ENCODE measurements at places on chromosomes 4 and X. TPM values are rescaled to one million over a fixed set of nuclear protein-coding genes. Genes with fewer than 3 reads are reported as not detected.

- DNase-seq = no peak
Observed at GRCh38 chr4:184889666-184890335, 64.0 kb upstream of the ACSL1 start.

- no peak for DNase-seq
Observed at GRCh38 chr4:6742507-6742906, 26.5 kb downstream of the BLOC1S4 start.

DNA sequence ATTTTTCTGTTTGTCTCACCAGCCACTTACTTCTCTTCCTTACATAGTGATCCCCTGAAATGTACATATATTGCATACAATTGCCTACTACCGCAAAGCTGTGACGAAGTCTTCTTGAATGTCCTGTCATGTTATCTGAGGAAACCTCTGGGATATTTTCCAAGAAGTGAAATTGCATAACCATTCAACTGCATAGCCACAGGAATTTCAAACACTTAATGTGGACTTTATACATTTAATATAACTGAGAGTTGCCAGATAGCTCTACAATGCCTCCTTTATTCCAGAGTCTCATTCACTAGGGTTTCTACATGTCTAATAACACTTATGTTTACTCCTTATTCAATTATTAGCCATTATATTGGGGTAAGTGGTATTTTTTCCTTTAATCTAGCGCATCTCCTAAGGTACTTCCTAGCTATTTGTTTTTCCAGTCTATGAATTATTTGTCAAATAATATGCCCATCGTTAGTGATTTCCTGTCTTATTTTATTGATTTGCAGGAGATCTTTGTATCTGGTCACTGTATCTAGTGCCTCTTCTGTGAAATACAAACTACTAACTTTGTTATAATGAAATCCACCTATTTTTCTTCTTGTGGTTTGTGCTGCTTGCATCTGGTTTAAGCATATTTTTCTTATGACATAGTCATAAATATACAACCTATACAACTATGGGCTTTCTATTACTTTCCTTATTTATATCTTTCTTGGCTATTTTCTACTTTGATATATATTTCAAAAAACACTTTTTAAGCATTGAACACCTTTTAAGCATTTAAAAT lies 69.2 kb upstream of the GRID2 start:
- DNase-seq = no peak

- no peak for DNase-seq
Observed at GRCh38 chrX:100328351-100328750, 81.7 kb downstream of the PCDH19 start.

DNA sequence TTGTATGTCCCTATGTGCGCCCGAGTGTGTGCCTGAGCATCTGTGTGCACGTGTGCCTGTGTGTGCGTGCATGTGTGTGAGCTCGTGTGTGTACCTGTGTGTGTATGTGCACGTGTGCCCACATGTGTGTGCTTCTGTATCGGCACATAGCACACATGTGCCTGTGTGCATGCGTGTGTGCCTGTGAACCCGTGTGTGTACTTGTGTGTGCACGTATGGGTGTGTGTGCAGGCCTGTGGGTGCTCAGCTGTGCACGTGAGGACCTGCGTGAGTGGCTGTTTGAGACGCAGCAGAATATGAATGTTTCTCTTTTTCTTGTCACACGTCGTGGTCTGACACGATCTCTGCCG lies 4.3 kb downstream of the AKAP17A start:
- no peak for DNase-seq

- no peak for DNase-seq
Observed at GRCh38 chr4:115944146-115944905, 830.9 kb upstream of the NDST4 start.

DNA sequence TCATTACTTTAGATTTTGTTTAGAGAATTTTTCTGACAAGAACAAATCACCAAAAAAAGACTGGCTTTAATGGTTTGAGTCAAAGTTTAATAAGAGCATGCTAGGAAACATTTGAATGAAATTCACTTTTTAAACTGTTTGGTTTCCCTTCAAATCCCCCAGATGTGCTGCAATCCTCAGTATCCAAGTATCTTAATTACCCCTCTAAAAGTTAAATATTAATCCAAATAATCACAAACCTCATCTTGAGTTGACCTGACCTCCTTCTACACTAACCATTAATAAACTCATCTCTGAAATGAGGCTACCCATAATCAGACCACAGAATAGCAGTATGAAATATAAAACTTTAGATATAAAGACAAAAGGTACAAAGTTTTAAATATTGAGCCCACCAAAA lies 10.1 kb downstream of the DHX15 start:
- DNase-seq = no peak

DNA sequence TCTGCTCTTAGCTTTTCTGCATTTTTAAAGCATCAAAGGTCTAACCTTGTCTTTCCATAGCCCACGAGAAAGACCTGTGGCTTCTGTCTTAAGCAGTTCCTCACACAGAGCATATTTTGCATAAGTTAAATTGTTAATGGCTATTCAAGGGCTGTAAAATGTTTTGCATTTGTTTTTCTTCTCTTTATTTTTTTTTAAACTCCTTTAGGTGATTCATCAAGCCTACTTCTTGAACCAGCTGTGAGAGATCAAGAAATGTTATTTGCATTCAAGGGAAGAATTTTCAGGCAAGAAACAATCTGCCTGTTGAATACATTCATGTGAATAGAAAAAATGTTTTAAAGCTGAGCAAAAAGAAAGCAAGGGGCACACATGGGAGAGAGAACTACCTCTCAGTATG lies 423.8 kb upstream of the FRG1 start:
- DNase-seq = no peak

DNA sequence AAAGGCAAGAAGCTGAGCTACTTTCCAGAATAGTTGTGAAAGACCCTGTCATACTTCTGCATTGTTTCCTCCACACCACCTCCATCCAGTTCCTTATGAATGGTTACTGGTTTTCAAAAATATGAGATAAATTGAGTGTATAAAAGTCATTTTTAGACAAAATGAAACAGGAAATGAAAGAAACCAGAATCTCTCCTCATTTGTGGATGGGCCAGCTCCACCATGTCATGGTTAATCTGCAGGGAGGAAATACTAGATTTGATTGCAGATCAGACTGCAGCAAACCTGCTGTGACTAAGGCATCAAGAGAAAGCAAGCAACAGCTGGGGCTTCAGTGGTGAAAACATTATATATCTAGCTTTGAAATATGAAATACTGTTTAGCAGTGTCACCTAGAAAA lies 23.8 kb downstream of the F9 start:
- DNase-seq = no peak

DNA sequence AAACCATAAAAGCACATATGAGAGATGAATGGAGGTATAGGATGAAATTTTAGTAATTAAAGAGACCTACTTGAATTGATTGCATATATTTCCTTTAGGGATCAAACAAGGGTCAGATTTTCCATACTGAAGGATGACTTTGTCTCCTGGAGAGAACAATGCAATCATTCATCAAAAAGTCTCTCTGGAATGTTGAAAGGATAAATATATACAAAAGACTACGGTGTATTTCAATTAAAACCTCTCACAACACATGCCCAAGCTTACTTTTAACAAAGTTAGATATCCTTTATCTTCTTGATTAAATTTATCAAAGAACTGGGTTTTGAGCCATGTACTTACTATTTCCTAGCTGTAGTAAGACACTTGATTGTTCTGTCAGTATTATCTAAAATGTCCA lies 36.8 kb upstream of the ADH7 start:
- DNase-seq = no peak

GRCh38 chrX:50648156-50648555 lies 165.8 kb downstream of the SHROOM4 start:
- no peak for DNase-seq

GRCh38 chr4:186798951-186799659 lies 75.4 kb upstream of the FAT1 start:
- no peak for DNase-seq

DNA sequence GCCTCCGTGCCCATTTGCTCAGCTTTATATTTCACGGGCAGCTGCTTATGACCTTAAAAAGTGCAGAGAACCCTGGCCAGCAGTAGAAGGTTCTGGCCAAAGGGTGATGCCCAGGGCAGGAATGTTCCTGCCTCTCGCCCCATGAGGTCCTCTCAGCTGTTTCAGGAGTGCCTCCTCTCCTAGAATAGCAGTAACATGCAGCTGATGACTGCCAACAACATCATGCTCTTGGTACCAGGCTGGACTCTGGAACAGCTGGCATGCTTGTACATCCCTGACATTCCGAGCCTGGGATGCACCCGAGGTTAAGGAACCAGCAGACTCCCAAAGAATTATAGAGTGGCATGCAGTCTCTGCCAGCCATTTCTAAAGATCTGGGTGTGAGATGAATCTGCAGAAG lies 11.7 kb upstream of the TENM3 start:
- DNase-seq = no peak

DNA sequence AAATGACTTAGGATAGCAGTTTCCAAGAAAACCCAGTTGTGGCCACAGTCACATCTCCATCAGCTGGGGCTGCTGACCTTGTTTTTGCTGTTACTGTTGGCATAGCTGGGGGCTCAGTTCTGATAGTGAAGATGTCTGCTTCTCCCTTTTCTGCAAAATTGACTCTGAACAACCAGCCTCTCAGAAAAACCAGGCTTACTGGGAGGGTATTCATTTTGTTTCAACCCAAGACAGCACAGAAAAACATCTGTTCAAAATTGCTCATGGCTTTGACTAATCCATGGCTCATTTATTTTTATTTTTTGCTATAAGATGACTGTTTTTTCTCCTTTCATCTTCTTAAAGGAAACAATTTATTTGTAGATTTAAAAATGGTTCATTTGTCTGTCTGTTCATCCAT lies 53.1 kb downstream of the RASL11B start:
- DNase-seq = no peak

DNA sequence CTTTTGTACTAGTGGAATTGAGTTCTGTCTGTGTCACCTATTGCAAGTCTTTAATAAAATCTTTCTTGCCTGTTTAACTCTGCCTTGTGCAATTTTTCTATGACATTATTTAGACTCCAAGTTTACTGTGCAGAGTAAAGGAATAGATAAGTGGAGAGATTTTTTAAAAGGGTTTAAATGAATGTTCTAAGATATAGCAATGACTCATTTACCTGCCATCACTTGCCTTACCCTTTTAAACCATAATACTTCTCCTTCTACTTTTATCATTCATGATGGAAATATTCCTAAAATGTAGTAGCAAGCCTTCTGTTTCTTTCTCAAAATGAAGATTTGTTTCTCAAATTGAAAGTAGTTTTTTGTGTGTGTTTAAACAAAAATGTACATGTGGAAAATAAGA lies 782.8 kb upstream of the MAGEB2 start:
- DNase-seq = no peak

DNA sequence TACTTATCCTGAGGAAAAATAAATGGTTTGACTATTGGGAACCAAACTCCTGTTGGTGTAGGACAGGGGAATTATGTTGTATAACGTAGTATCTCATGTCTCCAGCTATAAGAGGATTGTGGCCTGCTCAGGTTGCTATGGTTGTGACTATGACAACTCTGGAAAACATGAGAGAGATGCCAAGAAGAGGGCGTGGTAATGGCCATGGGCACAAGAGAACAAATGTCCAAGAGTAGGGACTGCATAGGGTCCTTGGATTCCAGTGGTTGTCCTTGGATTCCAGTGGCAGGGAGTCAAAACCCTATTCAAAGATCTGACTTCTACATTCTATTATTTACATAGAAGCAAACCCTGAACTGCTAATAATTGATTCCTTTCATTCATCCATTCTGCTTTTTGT lies 6.8 kb upstream of the MOB1B start:
- no peak for DNase-seq

DNA sequence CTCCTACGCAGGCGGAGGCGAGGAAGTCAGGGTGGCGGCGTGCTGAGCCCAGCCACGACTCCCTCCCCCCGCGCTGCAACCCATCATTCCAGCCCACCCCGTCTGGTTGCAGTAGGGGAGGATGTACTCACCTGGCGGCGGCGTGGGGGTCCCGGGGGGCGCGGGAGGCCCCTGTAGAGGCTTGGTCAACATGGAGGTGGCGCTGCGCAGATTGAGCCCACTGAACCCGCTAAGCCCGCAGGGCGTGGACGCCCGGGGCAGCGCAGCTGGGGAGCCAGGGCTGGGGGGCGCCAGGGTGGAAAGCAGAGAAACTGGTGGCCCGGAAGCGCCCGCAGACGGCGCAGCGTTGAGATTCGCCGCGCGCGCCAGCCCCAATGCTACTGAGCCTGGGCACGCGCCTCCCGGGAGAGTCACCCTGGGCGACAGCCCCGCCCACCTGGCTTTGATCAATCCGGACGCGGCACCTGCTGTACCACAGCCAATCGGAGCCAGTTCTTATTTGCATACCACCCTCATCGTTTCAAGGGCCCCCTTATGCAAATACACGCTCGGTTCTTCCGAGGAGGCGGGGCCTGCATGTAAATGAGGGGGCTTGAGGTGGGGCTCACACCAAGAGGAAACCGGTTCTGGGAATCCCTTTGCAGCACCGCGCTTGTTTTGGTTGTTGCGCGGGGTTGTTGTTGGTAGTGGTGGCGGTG lies at the start of gene PIM2:
TSS of gene PIM2 (minus strand) at position 382 of the 698 bp plus-strand sequence. CDS start at position 192, 190 bp downstream.
- peak; percentile 95 for DNase-seq

DNA sequence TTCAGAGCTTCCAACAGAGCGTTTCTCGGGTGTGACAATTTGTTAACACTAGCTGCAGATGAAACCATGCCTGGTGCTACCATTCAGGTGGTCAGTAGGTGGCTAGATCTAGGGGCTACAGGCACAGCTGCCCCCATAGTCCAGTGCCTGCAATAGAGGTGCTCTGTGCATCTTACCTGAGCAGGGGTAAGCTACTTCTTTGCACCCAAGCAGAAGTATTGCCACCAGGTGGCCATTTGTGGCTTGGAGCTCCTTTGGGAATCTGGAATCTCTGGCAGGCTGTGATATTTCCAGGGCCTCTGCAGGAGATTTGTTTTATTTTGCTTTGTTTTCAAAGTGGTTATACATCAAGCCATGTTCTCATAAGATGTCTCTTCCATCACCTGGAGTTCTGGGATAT lies 170.7 kb upstream of the PUDP start:
- no peak for DNase-seq

- DNase-seq = peak; percentile 95
Observed at GRCh38 chr4:47485047-47485692, at the start of gene ATP10D. TSS of gene ATP10D (plus strand) at chr4:47485275. CDS start at chr4:47512541, 27,266 bp downstream.

GRCh38 chr4:142700531-142700930 lies 145.6 kb downstream of the INPP4B start:
- DNase-seq = no peak

DNA sequence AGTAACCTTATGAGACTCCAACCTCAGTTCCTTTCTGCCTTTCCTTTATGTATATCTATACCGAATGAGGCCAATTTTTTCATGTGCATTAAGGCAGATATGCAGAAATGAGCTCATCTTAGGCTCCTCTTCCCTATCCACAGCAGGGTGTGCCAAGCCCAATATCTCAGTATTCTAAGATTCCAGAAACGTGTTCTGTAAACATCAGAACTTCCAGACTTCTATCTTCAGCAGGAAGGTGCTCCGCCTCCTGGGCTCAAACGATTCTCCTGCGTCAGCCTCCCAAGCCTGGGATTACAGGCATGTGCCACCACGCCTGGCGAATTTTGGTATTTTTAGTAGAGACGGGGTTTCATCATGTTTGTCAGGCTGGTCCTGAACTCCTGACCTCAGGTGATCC lies 31.0 kb upstream of the CCNG2 start:
- no peak for DNase-seq

SPON2 gene
- total RNA-seq = 4.0 TPM

VCX2 gene
- not detected for total RNA-seq

PSAPL1 gene
- total RNA-seq = 14.3 TPM

RTL3 gene
- not detected for total RNA-seq

CT83 gene
- not detected for total RNA-seq

MAGEC2 gene
- not detected for total RNA-seq

ABCB7 gene
- 27.8 TPM for total RNA-seq

CRMP1 gene
- total RNA-seq = not detected
